Astrocyte (in vitro differentiated cells and primary cell): ENCODE measurements at places on chromosomes 4 and X. TPM values are rescaled to one million over a fixed set of nuclear protein-coding genes. Genes with fewer than 3 reads are reported as not detected.

The ADH1A gene
- total RNA-seq, result not detected in 2 replicates

The CTAG2 gene
- total RNA-seq, result not detected in 2 replicates

The GPR173 gene
- total RNA-seq, result 8.1 and 8.2 TPM in 2 replicates

The ZNF157 gene
- total RNA-seq, result 0.17 and 0.54 TPM in 2 replicates

The NIPAL1 gene
- total RNA-seq, result 3.8 and 4.9 TPM in 2 replicates

The FAM47A gene
- total RNA-seq, result not detected in 2 replicates

The TKTL1 gene
- not detected in 2 replicates for total RNA-seq
